ENCODE measurements at places on chromosomes 13 and 19.

GRCh38 chr19:46366620-46367292, 19.9 kb downstream of the PPP5C start:
- DNase-seq: no peak

- DNase-seq: no peak
Observed at GRCh38 chr13:27242702-27243101, 8.7 kb upstream of the RPL21 start.

DNA sequence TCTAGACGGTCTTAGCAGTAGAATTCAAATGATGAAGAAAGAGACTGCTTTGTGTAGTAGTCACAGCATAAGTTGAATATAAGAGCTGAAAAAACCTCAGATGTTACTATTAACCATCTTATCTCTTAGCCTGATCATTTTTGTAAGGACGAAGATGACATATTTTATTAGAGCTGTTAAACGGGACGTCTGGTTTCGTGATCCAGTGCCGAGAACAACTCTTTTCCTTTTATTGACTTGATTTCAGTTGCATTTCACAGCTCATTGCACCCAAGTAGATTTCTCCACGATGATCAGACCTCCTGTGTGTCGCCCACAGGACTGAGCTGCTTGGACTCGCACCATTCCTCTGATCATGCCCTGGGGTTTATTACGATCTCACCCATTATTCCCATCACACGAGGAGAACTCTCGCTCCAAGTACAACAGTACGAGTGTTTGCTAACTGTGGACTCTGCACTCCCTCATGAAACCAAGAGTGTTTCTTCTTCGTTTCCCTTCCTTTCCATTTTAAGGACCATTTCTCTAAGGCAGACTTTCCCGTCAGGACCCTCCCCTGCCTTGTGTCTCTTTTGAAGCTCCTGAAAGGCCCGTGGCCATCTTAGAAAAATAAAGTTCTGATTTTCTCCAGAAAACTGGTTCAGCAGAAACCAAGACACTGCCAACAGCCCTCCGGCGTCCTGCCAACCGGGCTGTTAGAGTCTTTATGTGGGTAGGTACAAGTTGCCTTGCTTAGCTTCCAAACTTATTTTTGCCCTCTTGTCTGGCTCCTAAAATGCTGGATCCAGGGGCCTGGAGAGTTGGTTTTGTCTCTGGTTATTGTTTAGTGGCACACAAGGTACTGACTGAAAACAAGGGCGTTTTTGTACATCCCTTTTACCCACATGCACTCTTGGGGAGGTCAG, 48.2 kb upstream of the RNF113B start:
- DNase-seq: no peak

- DNase-seq: no peak
Observed at GRCh38 chr13:42906257-42906656, 85.8 kb downstream of the EPSTI1 start.

DNA sequence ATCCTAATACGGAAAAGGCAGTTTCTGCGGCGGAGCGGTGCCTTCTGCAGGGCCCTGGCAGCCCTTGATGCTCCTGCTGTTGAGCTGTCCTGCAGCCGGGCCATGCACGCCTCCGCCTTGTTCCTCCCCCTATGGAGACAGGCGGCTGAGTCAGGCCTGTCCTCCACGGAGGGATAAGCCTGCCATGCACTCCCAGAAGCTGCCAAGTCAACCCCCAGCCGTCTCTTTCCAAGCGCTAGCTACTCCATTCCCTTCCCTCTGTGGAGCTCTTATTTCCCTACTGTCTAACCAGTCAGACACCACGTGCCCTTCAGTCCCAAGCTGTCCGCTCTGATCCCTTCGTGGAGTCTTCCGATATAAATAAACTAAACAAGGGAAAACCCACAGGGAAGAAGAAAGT, 197.0 kb downstream of the COL4A1 start:
- DNase-seq: peak; percentile 51

DNA sequence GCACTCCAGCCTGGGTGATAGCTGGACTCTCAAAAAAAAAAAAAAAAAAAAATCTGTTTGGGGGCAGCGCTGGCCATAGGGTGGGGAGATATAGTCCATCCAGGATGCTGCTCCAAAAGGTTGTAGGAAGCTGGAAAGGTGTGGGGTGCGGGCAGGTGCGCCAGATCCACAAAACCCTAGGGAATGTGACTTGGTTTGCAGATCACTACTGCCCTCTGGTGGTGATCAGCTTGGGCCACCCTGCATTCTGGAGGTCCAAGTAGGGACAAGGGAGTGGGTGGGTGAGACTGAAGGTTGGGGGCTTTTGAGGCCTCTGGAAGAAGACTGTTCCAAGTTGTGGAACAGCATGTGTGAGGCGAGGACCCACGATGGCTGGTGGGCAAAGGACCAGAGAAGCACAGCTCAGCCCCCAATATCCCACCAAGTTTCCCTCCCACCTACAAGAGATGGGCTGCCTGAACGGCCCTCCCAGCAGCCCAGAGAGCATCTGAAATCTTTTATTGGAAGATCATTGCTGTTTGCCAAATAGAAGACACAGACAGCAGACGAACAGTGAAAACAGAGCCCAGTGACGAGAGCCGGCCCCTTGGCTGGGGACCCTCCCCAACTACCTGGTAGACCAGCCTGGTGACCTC, 10.4 kb upstream of the TYK2 start:
- DNase-seq: peak; percentile 61

DNA sequence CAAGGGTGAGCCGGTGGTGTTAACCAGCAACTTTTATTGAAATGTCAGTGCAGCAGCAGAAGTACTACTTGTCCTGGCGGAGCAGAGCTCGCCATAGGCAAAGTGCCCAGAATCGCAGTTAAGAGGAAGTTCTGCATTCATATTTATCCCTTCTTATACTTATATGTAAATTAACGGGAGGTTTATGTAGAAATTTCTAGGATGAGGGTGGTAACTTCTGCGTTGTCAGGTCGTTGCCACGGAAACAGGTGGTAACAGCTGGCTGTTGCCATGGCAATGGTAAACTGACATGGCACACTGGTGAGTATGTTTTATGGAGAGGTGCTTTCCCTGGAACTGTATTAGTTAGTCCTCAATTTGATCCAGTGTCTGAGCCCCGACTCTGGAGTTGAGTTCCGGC, 2494.9 kb upstream of the PCDH20 start:
- no peak for DNase-seq

- DNase-seq: no peak
Observed at GRCh38 chr19:38538386-38538785, 79.4 kb downstream of the MAP4K1 start.

DNA sequence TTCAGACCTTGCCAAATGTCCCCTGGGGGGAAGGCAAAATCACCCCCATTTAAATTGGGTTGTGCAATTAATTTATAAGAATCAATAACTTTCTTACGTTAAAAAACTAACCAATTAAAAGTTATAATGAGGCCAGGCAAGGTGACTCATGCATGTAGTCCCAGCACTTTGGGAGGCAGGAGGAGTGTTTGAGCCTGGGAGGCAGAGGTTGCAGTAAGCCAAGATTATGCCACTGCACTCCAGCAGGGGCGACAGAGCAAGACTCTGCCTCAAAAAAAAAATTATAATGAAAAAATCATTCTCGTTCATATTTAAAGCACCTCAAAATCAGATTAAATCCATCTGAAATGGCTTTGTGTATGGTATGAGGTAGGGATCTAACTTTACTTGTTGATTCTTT, 18.4 kb upstream of the SIGLEC14 start:
- no peak for DNase-seq

- no peak for DNase-seq
Observed at GRCh38 chr13:97858161-97858560, 95.3 kb upstream of the IPO5 start.

- DNase-seq: no peak
Observed at GRCh38 chr13:85216576-85216975, 582.6 kb downstream of the SLITRK6 start.

GRCh38 chr19:50427997-50428425, 4.7 kb upstream of the MYBPC2 start:
- peak; percentile 49 for DNase-seq

DNA sequence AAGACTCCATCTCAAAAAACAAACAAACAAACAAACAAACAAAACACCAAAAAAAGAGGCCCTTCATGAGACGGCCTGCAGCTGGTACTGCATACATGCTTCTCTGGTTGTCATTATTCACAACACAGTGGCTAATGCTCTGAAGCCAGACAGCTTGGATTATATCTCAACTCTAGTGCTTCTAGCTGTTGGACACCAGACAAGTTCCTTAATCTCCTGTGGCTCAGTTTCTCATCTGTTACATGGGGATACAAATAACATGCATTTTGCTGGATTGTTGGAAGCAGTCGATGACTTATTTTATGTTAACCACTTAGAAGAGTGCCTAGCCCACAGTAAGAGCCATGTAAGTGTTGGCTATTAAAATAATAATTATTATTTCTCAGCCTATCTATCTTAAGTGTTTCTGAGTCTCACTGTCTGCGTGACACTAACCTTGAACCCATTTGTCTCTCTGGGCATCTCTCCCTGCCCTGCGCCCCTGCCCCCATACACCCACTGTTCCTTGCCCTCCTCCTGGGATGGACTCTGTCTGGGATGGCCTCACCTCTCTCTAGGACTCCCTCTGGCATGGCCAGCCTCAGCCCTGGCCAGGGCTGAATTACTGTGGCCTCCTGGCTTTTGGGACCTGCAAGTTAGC, 3.1 kb upstream of the JUNB start:
- DNase-seq: no peak

- no peak for DNase-seq
Observed at GRCh38 chr19:16061943-16062342, 14.4 kb upstream of the TPM4 start.

DNA sequence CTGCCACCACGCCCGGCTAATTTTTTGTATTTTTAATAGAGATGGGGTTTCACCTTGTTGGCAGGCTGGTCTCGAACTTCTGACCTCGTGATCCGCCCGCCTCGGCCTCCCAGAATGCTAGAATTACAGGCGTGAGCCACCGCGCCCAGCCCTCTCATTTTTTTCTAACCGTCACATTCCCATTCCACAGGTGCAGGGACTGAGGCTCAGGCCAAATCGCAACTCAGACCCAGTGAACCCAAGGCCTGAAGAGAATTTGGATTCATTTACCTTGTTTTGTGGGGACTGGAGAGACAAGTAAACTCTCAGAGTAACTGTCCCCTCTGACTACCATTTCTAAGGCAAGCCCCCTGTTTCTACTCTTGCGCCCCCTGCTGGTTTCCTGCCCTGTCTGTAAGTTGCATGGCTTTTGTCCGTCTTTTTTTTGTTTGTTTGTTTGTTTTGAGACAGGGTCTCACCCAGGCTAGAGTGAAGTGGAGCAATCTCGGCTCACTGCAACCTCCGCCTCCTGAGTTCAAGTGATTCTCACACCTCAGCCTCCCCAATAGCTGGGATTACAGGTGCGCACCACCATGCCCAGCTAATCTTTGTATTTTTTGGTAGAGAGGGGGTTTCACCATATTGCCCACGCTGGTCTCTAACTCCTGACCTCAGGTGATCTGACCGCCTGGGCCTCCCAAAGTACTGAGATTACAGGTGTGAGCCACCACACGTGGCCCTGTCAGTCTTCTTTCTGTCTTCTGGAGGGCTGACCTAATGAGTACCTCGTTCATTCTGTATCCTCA, 2.3 kb upstream of the STRN4 start:
- no peak for DNase-seq

DNA sequence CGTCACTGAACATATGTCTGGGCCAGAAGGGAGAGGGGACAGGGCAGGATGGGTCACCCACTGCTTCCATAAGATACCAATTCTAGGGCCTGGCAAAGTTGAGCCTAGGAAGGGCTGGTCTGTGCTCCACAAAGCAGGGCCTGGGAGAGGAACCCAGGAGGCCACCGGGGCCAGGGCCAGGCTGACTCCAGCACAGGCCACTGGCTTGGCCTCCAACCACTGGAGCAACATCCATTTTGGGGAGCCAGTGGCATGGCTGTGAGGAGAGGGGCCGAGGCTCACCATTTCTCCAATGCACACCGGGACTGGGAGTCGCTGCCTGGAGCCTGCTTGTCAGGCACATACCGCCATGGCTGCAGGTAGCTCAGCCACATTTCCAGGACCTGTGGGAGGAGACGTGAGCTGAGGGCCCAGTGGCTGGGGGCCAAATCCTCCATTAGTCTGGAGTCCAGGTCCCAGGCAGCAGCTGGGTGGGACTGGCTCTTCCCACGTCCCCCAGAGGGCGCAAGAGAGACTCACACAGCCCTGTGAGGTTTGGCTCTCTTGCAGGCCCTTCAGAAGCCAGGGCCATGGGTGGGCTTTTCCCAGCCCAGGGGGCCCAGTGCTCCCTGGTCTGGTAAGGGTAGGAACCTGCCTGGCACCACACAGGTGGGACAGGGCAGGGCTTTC, 27.7 kb downstream of the TUBA3C start:
- no peak for DNase-seq

DNA sequence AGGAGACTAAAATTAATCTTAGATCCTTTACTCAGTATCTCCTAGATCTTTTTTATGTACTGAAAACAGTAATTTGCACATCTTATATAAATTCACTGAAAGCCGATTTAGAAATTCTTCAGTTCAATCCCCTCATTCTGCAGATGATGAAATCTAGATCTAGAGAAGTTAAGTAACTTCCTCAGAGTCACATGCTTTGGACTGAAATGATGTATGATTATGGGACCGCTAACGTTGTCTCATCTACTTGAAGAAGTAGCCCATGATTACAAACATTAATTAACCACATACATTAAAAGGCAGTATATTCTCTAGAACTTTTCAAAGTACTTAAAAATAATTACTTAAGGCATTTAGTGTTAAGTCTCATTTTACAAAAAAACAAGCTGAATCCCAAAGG, 37.8 kb downstream of the ELF1 start:
- DNase-seq: no peak

GRCh38 chr13:36329361-36329760, 16.8 kb downstream of the SPART start:
- no peak for DNase-seq

GRCh38 chr19:28117143-28117542, 1095.8 kb downstream of the UQCRFS1 start:
- DNase-seq: no peak

- no peak for DNase-seq
Observed at GRCh38 chr13:45141369-45141768, 21.1 kb downstream of the GTF2F2 start.

DNA sequence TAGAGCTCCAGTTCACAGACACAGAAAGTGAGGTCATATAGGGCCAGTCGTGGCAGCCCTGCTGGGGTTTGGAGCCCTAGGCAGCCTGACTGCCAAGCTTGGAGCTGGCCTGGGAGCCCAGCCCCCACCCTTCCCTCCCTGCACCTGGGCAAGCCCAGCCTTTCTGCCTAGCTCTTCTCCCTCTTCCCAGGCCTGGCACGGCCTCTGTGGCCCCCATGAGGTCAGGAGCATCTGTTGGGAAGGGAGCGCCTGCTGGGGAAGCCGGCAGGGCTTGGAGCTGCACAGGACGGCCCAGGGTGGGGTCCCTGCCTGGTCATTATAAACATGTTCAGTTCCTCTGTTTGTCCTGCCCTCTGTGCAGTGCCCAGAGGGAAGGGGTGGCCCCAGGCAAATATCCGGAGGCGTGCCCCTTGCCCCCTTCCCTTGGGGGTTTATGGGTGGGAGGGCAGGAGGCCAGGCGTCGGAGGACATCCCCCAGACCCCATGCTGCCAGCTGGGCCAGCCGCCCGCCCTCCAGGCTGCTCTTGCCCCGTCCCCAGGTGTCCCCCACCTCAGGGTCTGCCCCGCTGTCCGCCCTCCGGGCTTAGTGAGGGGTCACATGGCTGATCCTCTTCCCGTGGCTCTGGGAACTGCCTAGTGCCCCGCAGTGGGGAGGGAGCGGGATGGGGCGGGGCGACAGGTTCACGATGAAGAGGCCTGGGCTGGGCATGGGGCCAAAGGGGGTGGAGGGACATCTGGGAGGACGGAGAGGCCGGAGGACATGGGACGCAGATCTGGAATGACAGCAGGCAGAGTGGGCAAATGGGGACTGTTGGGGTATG, 30.0 kb upstream of the NCCRP1 start:
- DNase-seq: peak; percentile 65

GRCh38 chr13:90362707-90363106, 984.8 kb upstream of the MIR17HG start:
- DNase-seq: no peak

All from frontal cortex (tissue), 4 donors.